ENCODE measurements at places on chromosomes 4 and X.

GRCh38 chr4:104906276-104906675 is 240.4 kb upstream of the TET2 start:
- no peak for DNase-seq

GRCh38 chr4:93030670-93031069 is 726.9 kb downstream of the GRID2 start:
- DNase-seq, result no peak

DNA sequence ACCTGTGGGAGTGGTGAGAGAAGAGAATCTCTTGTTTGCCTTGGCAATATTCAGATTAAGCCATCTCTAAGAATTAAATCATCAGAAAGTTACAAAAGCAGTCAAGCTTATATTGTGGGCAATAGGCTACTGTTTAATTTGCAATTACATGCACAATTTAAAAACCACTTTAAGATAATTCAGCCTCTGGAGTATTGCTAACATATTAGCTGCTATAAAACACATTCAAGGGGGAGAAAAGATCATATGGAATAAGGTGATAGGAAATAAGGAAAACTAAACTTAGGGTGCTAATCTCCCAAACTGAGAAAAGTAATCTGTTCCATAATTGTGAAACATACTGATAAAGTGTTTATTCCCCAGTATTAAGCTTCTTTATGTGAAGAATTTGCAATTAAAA is 103.9 kb downstream of the ARAP2 start:
- no peak for DNase-seq

DNA sequence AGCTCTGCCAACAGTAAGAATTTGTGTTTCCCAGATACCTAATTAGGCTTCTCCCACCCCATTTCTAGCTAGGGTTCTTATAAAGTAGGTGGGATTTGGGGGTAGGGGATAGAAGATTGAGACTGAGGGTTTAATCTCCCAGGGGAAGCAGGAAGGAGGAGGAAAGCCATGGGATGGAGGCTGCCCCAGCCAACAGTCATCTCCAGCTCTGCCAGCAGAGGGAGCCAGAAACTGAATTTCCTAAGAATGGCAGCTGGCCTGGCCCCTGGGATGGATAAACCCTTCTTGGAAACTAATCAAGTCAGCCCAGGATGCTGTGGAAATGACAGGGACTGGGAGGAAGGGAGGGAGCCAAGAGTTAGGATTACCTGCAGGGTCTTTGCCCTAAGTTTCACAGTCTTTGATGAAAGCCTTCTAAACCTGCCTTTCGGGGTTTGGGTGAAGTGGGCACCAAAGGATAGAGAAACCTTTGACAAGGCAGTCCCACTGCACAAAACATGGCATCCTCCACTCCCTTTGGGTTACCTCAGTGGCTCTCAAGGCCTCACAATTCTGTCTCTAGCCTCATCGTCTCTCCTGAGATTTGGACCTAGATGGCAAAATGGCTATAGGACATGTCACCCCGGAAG is 6.7 kb upstream of the ERCC6L start:
- DNase-seq, result no peak

DNA sequence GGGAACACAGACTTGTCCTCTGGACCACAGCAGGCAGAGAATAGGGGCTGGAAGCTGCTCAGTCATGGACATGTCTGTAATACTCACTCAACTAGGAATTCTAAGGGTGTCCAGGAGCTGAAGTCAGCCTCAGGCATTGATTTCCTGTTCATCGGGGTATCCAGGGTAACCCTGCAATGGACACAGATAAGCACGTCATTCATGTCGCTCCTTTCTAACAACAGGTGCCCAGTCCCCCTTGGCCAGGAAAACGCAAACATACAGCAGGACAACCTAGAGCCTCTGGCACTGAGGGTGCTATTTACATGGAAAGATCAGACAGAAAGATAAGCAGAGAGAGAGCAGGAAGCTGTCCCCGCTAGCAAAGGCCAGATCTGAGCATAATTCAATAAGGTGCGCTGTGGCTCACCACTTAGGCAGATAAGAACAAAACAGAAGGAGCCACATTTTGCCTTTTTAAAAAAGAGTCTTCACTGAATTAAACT is 21.3 kb downstream of the QDPR start:
- DNase-seq, result no peak

- no peak for DNase-seq
Measured at GRCh38 chr4:187366530-187366929, 629.0 kb upstream of the ZFP42 start.

DNA sequence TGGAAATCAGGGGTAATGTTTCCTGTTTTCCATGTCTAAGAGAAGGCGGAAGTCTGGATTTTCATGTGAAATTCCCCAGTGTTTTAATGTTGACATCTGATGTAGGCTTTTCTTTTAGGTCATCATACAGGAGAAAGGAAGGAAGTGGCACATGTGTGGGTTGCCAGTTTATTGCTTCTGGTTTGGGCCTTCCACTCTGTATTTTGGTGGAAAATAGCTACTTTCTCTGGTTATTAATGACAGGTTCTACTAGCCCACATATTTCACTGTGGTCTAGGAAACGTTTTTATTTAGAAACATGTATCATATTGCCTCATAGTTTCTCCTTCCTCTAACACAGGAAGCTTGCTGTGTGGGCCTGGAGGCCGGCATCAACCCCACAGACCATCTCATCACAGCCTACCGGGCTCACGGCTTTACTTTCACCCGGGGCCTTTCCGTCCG is 7.2 kb downstream of the PDHA1 start:
- no peak for DNase-seq

- peak; percentile 5 for DNase-seq
Measured at GRCh38 chrX:137227151-137227550, 193.4 kb upstream of the GPR101 start.

DNA sequence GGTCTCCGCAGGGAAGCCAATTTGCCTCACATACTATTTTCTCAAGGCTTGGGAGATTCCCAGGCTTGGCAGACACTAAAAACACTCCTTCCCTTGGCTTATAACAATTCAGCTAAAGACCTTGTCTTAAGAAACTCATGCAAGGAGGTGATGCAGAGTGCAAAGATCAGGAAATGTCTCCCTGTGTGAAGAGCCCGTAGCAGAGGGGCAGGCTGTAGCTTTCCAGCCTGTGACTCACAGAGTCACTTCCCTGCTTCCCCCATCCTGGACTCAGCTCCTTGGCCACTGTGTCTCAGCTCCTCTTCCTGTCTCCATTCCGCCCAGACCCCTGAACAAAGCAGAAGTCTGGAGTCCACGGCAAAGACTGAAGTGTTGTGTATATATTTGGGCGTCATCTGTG is 56.1 kb downstream of the KDR start:
- no peak for DNase-seq

- no peak for DNase-seq
Measured at GRCh38 chrX:153807976-153808375, 13.5 kb downstream of the SSR4 start.

DNA sequence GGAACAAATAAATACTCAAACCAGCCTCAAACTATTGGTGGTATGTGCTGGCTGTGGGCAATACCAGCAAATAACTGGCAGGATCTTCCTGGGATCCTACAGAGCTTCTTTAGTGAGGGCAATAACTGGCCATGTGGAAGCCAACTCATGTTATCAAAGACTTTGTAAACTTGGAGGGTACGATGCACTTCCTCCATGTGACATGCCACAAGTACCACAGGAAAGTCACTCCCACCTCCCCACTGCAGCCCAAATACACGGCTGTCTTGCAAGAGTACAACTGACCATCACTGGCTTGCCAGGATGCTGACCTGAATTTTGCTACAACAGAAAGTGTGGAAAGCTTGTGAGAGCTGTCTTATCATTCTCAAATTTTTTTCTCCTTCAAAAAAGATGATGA is 93.3 kb upstream of the MAML3 start:
- no peak for DNase-seq

- no peak for DNase-seq
Measured at GRCh38 chrX:49915361-49916222, 6.8 kb upstream of the CLCN5 start.

- no peak for DNase-seq
Measured at GRCh38 chr4:2497324-2497723, 28.4 kb downstream of the RNF4 start.

GRCh38 chrX:110310896-110311295 is 7.0 kb downstream of the AMMECR1 start:
- DNase-seq, result no peak

DNA sequence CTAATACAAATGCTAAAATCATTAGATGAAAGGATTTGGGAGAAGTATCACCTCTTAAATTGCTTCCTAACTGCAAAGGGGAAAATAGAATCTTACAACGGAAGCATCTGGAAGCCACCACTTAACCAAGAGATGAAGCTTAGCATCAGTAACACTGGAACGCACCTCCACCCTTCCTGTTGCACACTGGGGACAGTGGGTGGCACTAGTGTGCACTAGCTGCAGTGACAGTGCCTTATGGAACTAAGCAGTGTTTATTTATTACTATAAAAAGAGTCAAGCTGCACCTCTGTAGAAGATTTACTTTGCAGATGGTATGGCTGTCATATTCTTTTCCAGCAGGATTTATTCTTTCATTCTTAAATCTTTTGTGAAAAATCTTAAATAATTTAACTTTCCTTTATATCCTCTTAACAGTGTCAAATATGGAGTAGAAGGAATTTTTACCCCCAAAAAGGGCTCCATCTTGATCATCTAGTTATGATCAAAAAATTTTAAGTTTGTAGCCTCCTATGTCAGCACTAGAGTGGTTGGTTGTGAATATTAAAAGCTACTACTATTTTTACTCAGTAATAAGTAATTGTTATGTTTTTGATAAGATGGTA is 76.7 kb downstream of the SCD5 start:
- no peak for DNase-seq

GRCh38 chr4:88818631-88819470 is 121.2 kb upstream of the NAP1L5 start:
- DNase-seq, result no peak

- DNase-seq, result no peak
Measured at GRCh38 chr4:174451718-174452296, 70.5 kb downstream of the HPGD start.

DNA sequence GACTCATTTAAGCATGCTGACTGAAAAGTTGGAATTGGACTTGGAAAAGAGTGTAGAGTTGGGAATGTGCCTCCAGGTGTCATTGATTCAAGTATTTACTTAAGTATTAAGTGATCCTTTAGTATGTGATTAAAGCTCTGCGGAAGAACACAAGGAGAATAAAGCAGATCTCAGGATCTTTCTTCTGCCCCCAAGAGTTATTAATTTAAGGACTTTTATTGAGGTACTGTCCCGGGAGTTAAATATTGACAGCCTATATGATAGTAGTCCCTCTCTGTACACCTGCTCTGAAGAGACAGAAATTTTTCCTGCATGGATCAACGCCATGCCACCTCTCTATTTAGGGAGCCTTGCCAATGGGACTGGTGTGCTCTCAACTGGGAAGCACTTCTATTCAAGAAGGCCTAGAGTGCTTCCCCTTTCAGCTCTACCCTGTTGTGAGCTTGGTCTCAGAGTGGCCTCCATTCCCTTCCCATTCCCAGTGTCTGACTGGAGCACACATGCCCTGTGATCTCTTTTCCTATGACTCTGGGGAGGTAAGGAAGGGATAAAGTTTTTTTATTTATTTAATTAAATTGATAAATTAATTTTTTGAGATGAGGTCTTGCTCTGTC is 75.9 kb downstream of the SHISA3 start:
- DNase-seq, result no peak

DNA sequence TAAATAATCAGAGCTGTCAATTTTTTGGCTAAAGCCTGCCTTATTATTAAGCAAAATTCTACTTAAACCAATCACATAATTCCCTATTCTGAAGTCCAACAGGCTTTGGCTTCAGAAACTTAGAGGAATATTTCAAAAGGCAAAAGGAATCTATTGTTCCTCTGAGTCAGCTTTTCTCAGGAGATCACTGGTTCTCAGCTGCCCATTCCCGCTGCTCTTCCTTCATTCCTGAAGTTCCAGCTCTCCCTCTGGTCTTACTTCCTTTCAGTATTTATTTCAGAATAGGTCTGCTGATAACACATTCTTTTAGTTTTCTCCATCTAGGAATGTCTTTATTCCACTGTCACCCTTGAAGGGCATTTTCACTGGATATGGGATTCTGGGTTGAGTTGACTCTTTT is 133.7 kb downstream of the SOWAHB start:
- no peak for DNase-seq

- DNase-seq, result no peak
Measured at GRCh38 chrX:72392816-72393800, 87.4 kb upstream of the CITED1 start.

DNA sequence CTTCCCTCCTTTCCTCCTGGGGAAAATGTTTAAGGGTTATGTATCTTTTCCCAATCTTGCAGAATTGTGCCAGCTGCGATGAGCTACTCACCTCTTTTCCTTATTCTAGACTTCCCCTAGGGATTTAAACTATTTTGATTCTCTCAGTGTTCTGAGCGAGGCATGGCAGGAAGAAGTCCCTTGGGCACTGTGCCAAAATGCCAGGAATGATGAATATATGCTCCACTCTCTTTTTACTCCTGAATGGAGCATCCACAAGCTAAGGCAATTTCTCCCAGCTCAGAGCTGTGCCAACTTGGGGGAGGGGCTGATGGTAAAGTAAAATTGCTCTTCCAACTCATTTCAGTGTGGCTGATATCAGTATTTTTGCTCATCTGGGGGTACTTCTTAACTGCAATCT is 4.0 kb upstream of the C4orf17 start:
- no peak for DNase-seq

GRCh38 chr4:8274765-8275547 is 5.4 kb downstream of the HTRA3 start:
- DNase-seq, result no peak

Measured in cerebellar nuclear complex (tissue), 1 donor.